ENCODE measurements at places on chromosomes 5 and 9. TPM values are rescaled to one million over a fixed set of nuclear protein-coding genes. Genes with fewer than 3 reads are reported as not detected.

TMEM245 gene
- 49.7 TPM for total RNA-seq

DNA sequence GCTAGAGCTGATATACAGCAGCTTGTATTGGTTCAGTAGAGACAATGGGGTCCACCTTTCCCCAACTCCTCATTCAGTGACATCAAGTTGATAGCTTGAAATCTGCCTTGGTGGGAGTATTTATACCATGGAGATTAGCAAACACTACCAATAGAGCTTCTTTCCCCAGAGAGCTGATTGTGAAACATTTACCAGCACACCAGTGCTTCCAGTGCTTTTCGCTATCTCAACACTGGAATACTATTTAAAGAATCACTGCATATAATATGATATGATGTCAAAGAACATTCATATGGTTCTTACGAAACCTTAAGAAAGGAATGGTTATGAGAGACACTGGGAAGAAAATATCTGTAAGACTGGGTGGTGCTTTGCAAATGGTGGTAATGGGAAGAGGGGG lies 21.8 kb upstream of the RNF145 start:
- no peaks in the 10 kb centered on the region for H3K27me3 ChIP-seq
- DNase-seq, result no peak
- H3K4me3 ChIP-seq, result no peak overlapping the region
- no peaks in the 10 kb centered on the region for H3K4me1 ChIP-seq
- H3K27ac ChIP-seq, result no peak overlapping the region

RAI14 gene
- 134 TPM for total RNA-seq

FOXD4L6 gene
- not detected for total RNA-seq

DNA sequence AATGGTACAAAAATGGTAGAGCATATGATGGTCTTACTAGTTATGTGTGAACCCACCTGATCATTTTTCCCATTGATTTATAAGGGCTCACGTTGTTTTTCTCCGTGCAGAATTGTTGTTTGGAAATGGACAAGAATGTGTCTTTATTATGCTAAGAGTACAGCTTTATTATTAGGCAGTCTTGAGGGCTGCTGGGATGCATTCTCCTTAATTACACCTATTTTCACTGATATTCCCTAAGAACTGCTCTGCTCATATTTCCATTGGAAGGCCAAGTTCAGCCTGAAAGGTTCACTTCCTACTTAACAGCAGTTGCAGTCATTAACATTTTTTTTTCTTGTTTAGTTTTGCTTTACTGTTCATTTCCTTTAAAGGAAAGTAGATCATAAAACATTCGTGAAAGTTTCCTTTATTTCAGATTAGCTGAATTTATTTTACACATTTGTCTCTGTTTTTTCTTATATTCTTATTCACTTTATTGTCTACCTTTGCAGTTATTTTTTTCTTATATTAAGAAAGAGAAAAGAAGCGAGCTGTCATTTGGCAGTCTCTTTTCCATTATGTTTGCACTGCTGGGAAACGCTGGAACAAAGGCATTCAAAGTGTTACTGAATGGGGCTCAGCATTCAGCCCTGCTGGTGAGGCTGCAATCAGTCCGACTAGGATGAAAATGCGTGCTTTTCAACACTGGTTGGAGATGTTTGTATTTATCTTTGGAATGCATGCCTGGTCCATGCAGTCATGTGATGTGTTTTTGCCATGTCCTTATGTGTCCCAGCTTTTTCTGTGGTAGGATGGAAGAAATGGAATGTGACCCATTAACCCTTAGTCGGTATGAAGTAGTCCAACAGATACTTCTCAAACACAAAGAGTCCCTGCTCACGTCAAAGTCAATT lies 602.7 kb upstream of the ZNF608 start:
- H3K27me3 ChIP-seq, result no peaks in the 10 kb centered on the region
- no peak for DNase-seq
- H3K36me3 ChIP-seq, result no peaks in the 10 kb centered on the region

PCDHA5 gene
- total RNA-seq, result not detected

UBE2QL1 gene
- total RNA-seq, result 0.85 TPM

DNA sequence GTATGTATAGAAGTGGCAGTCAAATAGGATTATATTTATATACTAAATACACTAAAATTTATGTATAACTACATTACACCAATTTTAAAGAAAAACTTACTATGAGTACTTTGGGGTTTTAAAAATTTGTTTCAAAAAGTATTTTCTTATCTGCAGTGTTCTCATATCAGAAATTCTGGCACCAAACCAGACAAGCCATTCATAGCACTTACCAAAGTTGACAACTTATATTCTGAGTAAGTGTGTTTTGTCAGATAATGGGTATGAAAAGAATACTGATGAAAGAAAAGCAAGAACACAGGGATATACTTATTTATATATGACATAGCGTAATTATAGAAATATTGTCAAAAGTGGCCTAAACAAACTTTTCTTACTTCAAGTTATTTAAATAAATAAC lies 67.5 kb downstream of the SPEF2 start:
- no peak overlapping the region for H3K27ac ChIP-seq
- no peaks in the 10 kb centered on the region for H3K4me1 ChIP-seq

DNA sequence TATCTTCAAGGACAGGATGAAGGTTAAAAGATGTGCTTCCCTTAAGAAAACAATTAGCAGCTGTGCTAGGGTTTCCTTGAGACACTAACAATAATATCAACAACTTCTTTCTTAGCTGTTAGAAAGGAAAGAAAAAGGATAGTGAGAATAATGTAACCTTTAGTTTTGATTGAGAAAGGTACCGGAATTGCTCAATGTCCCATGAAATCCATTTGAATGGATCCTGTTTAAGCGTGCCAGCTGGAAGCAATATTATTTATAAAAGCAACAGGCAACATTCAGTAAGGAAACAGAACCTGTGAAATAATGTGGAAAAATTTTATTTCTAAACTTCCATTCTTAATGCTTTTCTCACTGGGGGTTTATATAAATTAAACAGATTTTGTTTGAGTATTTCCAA lies 120.9 kb downstream of the CCDC192 start:
- H3K27ac ChIP-seq, result no peak overlapping the region
- H3K36me3 ChIP-seq, result no peaks in the 10 kb centered on the region
- no peak for DNase-seq
- H3K27me3 ChIP-seq, result no peaks in the 10 kb centered on the region

HARS2 gene
- total RNA-seq, result 10.7 TPM

DNA sequence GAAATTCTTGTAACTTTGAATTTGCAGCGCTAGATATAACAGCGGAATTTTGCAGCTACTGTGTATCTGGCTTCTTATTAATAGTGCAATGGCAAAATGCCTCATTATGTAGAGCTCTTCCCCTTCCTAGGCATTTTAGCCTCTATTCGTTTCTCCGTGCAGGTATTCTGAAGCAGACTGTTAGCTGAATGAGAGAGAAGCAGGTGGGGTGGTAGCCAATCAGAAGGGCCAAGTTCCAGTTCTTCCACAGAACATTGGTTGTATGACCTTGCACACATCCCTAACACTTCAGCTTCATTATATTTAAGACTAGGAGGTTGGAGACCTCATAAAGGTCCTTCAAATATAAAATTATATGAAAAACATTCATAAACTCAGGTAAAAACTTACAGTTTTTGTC lies 1.2 kb upstream of the VPS13A start:
- H3K4me1 ChIP-seq, result peaks cover 15% of the 10 kb centered on the region
- peak overlapping the region; percentile 90 for H3K27ac ChIP-seq
- no peak overlapping the region for H3K4me3 ChIP-seq
- H3K36me3 ChIP-seq, result no peaks in the 10 kb centered on the region
- no peaks in the 10 kb centered on the region for H3K27me3 ChIP-seq
- no peak for DNase-seq

DNA sequence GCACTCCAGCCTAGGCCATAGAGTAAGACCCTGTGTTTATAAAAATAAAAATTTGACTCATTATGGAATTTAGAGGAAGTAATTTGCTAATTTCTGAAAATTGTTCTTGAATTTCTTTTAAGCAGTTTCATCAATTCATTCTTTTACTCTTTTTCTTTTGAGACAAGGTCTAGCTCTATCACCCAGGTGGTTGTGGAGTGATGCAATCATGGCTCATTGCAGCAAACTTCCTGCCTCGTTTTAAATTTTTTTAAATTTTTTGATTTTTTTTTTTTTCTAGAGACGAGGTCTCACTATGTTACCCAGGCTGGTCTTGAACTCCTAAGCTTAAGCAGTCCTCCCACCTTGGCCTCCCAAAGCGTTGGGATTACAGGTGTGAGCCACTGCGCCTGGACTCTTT lies 3.1 kb upstream of the CAMLG start:
- no peaks in the 10 kb centered on the region for H3K27me3 ChIP-seq
- H3K27ac ChIP-seq, result no peak overlapping the region
- no peak for DNase-seq
- no peak overlapping the region for H3K4me3 ChIP-seq

GRCh38 chr9:91220021-91220420 lies 141.7 kb downstream of the AUH start:
- DNase-seq, result no peak
- no peaks in the 10 kb centered on the region for H3K27me3 ChIP-seq
- peaks cover 7% of the 10 kb centered on the region for H3K36me3 ChIP-seq
- no peak overlapping the region for H3K27ac ChIP-seq

- no peak overlapping the region for H3K27ac ChIP-seq
- DNase-seq, result no peak
- H3K4me1 ChIP-seq, result no peaks in the 10 kb centered on the region
- no peaks in the 10 kb centered on the region for H3K27me3 ChIP-seq
- H3K4me3 ChIP-seq, result no peak overlapping the region
Measured at GRCh38 chr9:72960446-72960845, 7.6 kb upstream of the ALDH1A1 start.

RPL7A gene
- 1,203 TPM for total RNA-seq

DNA sequence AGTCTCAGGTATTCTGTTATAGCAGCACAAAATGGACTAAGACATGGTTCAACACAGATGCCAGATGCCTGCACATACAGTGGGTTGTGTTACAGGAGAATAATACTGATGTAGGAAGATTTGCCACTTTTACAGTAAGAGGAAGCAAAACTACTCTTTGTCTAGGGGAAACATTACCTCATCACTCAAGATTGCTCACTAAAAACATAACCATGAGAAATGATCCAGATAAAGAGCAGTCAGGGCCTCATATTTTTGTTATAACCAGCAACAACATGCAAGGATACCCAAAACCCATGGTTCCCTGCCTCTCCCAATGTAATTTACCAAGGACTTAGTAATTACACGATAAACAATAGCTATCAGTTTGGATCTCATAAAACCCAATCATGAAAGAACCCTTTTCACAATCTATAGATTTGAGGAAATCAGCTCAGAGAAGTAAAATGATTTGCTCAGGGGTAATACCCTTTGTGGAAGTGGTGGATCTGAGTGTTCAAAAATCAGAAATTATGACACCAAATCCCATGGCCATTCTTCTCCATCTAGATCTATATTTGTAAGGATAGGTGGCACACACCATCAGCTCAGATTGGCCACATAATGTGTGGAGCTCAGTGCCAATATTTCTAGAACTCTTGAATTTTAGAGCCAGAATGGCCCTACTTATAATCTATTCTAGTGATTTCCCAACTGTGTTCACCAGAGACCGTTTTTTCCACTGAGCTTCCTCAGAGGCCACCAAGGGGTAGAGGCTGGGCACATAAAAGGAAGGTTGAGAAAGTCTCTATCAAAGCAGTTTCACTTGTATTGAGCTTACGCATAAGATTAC lies 27.8 kb downstream of the DPYSL3 start:
- DNase-seq, result no peak
- no peaks in the 10 kb centered on the region for H3K27me3 ChIP-seq
- peaks cover 10% of the 10 kb centered on the region for H3K4me1 ChIP-seq
- H3K4me3 ChIP-seq, result no peak overlapping the region

DNA sequence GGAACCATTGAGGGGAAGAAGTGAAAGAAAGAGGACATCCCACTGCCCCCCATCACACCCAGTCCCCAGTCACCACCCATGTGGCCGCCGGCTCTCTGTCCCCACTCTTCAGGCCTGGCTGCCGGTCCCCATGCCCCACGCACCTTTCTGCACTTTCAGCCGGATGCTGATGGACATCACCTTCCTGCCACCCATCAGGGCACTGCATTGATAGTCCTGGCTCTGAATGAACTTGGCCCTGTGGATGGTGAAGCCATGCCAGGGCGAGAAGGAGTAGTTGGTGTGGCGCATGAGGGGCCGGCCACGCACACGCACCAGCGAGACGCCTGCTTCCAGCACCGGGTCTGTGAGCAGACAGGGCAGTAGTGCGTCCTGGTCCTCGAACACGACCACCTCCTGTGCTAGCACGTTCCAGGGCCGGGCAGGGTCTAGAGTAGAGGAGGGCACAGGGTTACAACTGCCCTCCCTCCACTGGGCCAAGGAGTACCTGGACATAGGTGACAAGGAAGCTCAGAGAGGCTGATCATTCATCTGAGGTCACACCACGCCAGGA lies 6.4 kb downstream of the CSF1R start:
- no peak overlapping the region for H3K27ac ChIP-seq
- no peaks in the 10 kb centered on the region for H3K4me1 ChIP-seq
- no peak for DNase-seq
- no peaks in the 10 kb centered on the region for H3K36me3 ChIP-seq
- no peak overlapping the region for H3K4me3 ChIP-seq

GRCh38 chr5:77641397-77641943 lies 3.0 kb upstream of the OTP start:
- peaks cover 19% of the 10 kb centered on the region for H3K4me1 ChIP-seq
- peaks cover 66% of the 10 kb centered on the region for H3K27me3 ChIP-seq
- no peak overlapping the region for H3K4me3 ChIP-seq
- no peaks in the 10 kb centered on the region for H3K36me3 ChIP-seq

- no peak for DNase-seq
- no peak overlapping the region for H3K27ac ChIP-seq
- H3K4me3 ChIP-seq, result no peak overlapping the region
- H3K36me3 ChIP-seq, result no peaks in the 10 kb centered on the region
- H3K4me1 ChIP-seq, result no peaks in the 10 kb centered on the region
Measured at GRCh38 chr5:1672396-1672795, 127.2 kb downstream of the MRPL36 start.

GRCh38 chr9:76213751-76214150 lies 180.5 kb downstream of the RFK start:
- DNase-seq, result no peak
- no peak overlapping the region for H3K27ac ChIP-seq
- H3K4me3 ChIP-seq, result no peak overlapping the region
- H3K27me3 ChIP-seq, result no peaks in the 10 kb centered on the region

GRCh38 chr9:122058051-122058450 lies 35.1 kb downstream of the TTLL11 start:
- no peaks in the 10 kb centered on the region for H3K27me3 ChIP-seq
- peaks cover 3% of the 10 kb centered on the region for H3K4me1 ChIP-seq
- no peak for DNase-seq
- H3K4me3 ChIP-seq, result no peak overlapping the region

- no peak for DNase-seq
- no peaks in the 10 kb centered on the region for H3K4me1 ChIP-seq
- H3K27me3 ChIP-seq, result no peaks in the 10 kb centered on the region
- H3K27ac ChIP-seq, result no peak overlapping the region
- H3K36me3 ChIP-seq, result no peaks in the 10 kb centered on the region
Measured at GRCh38 chr9:99038484-99038820, 66.5 kb upstream of the TGFBR1 start.

GRCh38 chr9:21681641-21682040 lies 120.8 kb upstream of the MTAP start:
- no peak overlapping the region for H3K4me3 ChIP-seq
- H3K4me1 ChIP-seq, result no peaks in the 10 kb centered on the region
- no peaks in the 10 kb centered on the region for H3K27me3 ChIP-seq
- H3K27ac ChIP-seq, result no peak overlapping the region
- no peak for DNase-seq

All from ascending aorta (tissue), 2 donors.